ENCODE measurements at places on chromosomes 4 and X.

DNA sequence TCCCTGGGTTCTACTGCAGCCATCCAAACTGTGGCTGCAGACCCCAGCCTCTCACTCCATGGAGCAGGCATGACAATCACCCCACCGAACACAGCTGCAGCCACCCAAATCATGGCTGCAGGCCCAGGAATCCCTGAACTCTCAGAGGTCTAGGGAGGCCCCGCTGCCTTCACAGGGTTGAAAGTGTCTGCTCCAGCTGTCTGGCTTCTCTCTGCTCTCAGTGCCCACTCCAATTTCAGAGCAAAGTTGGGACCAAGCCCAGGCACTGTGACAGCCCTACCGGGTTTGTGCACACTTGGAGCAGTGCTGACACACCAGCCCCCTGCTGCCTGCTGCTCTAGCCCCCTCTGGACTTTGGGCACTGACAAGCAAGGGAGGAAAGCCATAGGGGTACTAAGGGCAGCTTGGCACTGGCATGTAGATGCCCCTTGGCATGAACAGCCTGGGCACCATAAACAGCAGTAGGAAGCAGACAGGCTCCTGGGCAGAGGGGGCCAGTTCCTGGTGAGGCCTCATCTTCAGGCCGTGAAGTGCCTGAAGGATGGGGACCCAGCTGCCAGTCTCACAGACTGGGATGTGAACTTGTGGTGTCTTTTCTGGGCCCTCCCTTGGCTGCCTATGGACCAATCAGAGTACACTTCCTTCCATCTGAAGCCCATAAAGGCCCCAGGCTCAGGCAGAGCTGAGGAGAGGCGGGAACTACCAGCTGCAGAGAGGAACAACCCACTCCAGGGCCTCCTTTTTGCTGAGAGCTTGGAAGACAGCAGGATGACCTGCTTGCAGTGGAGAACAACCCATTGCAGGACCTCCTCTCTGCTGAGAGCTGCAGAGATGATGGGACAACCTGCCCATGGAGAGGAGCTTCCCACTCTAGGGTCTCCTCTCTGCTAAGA lies 68.8 kb downstream of the TECRL start:
- DNase-seq, result no peak

DNA sequence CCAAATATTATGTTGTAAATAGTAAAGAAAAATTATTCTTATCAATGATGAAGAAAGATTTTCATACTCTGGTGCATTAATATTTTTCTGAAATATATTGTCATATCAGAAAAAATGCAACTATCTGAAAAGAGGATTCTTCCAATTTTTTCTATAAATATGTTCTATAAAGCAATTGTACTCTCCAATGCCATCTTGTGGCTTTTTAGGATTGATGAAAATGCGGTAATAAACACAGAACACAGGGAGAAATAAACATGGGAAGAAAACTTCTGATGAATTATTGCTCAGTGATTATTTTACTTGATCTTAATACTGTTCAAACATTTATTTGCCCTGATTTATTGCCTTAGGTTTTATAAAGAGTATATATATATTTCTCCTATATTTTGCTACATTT lies 215.4 kb downstream of the IL1RAPL1 start:
- DNase-seq, result no peak

DNA sequence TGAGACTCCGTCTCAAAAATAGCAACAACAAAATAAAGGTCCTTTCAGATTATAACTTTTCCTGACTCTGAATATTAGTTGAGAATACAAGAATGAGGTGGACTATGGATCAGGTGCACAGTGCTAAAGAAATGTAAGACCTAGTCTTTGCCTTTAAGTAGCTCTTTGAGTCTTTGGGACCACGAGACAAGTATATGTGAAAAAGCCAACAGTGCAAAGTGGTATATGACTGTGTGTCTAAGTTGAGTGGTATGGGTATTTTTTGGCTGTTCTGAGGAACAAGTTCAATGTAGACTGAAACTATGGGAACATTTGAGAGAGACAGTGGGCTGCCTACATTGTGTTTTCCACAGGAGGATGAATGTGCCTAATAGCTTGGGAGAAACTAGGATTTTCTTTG lies 2.8 kb downstream of the GAB1 start:
- no peak for DNase-seq

GRCh38 chr4:853416-853781 lies 27.5 kb upstream of the CPLX1 start:
- no peak for DNase-seq

DNA sequence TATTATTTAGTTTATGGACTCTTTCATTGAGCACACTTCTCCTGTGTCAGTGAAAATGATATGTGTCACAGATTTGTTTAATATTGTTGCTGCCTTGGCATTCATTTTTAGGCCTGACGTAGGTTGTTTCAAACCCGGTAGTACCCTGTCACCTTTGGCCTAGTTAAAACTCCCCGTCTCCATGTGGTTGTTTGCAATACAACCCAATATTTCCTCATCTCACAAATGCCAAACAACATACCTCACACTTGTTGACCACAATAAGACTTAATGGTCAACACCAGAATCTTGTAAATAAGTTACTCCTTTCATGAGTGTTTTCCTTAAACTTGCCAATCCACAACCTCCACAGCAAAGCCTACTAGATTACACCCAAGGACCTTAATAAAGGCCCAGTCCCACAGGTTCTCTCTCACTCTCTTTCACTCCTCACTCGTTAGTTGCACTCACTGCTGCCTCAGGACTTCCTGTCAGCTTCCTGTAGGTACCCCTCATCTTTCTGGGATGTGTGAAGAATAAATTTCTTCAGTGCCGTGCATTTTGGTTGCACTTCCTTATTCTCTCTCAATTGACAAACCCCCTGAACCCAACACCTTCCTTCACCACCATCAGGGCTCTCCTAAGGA lies 31.3 kb downstream of the IL13RA2 start:
- no peak for DNase-seq

DNA sequence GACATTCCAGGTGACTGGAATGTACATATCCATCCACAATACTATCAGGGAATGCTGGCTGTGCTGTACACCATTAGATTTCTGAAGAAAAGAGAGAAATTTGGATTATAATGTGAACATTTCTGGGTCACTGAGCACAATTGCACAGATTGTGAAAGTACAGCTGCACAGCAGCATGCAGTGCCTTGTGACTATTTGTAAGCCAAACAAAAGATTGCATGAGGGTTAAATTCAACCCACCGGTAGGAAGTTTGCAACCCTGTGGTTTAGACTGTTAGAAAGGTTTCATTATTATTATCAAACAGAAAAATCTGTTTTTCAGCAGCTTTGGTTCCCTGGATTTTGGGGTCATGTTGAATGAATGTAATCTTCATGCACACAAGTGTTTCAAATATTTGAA lies 24.5 kb downstream of the DDIT4L start:
- no peak for DNase-seq

DNA sequence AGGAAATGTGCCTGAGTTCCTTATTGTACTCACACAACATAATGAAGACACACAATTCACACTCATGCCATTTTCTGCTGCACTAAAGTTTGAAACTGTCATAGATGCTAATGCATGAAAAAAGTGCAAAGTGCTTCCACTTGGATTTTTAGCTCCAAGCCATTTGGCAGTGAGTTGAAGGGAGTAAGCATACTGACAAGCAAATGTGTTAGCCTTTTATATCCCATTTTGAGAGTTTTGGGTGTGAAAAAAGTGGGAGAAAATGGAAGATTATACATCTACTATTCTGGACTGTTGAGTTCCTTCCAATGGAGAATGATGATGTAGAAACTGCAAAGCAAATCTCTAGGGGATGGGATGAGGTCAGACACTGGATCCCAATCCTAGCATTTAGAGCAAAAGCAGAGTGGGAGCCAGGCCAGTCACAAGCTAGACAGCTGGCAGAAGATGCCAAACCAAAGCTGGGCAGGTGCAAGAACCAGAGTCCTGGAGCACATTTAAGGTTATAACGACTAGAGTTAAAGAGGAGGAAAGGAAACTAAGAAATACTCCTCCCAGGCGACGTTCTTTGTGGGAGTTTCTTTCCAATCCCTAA lies 216.8 kb downstream of the FBXO8 start:
- no peak for DNase-seq

- no peak for DNase-seq
These were observed 22.4 kb downstream of the SEC24D start for GRCh38 chr4:118813561-118813960.

- no peak for DNase-seq
These were observed 287.7 kb upstream of the EMCN start for GRCh38 chr4:100805538-100805937.

DNA sequence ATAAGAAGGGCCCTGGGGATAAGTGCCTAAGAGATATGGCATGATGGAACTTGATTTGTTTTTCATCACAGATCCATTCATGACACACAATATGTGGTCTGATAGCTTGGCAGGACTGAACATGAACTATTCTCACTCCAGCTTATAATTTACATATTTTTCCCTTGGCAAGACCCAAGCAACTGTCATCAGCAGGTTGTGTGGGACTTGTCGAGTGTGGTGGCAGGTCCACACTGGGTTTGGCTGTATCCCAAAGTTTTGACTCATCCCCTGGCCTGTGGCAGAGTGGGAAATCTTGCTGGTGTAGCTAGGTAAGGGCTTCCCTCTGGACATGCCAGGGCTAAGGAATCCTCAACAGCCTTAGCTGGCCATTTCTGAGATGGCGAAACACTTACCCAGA lies 81.0 kb upstream of the STIM2 start:
- DNase-seq, result no peak

GRCh38 chrX:14932136-14932535 lies 58.9 kb downstream of the MOSPD2 start:
- no peak for DNase-seq

- no peak for DNase-seq
These were observed 20.5 kb downstream of the SEPTIN6 start for GRCh38 chrX:119672426-119672825.

DNA sequence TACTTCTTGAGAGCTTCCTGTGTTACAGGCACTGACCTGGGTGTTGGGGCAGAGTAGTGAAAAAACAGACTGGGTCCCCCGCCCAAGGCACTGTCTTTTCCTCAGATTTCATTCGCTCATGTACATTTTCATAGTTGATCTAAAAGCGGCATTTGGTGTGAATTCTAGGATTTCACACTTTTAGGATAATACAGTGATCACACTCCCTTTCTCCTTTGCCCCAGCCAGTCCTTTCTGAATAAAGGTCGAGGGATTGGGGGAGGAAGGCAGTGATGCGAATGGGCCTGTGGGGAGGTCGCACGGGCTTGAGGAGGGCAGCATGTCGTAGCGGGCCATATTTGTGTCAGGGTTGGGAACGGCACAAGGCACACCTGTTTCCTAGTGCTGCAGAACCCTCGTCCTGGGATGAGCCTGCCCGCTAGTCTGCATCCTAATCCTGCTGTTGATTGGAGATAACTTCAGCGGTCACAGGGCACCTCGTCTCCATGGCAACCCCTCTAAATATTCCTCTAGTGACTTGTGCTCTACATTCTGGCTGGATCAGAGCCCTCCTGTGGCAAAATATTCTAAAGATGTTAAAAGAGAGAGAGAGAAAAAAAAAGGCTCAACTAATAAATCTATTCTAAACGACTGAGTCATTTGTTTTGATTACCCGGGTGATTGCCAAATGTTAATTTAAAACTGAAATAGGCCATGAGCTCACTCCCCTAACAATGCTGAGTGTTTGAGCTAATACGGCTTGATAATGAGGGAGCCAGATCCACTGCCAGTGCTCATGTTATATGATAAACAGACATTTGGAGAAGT lies 21.8 kb downstream of the FHL1 start:
- no peak for DNase-seq

GRCh38 chrX:70281951-70282350 lies at the start of gene RAB41:
Gene RAB41, plus strand, starts transcription at chrX:70282172. Its CDS starts 46 bp downstream, at chrX:70282218.
- no peak for DNase-seq

GRCh38 chr4:13762130-13762529 lies 134.6 kb upstream of the BOD1L1 start:
- no peak for DNase-seq

- DNase-seq, result no peak
These were observed 708.9 kb downstream of the IL1RAPL1 start for GRCh38 chrX:29295987-29296680.

DNA sequence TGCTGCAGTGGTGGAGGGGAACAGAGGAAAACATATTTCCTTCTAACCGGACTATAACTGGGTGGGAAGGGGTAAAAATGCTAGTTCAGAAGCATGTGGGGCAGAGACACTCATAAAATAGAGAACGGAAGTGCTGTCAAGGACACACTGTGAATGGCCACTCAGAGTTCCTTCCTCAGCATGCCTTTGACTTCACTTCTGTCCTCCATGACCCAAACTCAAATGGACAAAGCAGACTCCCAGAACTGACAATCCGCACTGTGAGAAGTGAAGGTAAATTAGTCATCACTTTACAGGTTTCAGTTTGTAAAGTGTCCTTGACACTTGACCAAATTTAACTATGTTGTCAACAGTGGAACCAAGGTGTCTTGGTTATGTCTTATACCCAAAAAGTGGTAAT lies 30.2 kb upstream of the ELF2 start:
- DNase-seq, result no peak

- DNase-seq, result no peak
These were observed 35.6 kb downstream of the PAK3 start for GRCh38 chrX:111131572-111131971.

DNA sequence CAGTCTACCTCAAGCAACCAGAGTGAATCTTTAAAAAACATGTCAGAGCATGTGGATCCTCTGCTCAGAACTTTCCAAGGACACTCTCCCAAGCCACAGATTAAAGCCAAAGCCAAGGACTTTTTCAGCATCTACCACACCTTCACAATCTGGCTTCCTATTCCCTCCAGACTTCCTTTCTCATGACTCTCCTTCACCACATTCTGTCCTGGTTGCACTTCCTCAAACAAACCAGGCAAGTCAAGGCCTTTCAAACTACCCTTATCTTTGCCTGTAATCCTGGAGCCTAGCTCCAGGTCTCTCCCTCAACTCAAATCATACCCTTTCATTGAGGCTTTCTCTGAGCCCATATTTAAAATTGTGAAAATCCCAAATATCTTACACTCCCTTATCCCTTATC lies 191.6 kb upstream of the GALNTL6 start:
- no peak for DNase-seq

DNA sequence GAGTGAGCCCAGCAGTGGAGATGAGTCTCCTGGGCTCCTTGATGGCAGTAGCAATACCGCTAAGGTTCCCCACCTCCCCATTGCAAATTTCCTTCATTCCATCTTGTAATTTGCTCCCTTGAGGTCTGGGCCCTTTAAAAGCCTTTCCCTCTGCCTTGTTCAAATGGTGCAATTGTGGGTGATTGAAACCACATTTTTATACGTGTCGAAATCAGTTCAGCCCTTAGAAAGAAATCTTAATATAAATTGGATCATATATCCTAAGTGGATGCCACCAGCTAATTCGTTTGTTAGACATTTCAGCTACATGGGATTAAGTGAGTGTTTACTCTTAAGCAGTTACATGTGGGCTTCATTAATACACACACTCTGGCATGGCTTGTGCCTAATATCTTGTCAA lies 68.6 kb downstream of the NHS start:
- DNase-seq, result no peak
